ENCODE measurements at places on chromosomes 1 and 21.

GRCh38 chr1:160090760-160091159, 7.7 kb downstream of the IGSF8 start:
- no peak for DNase-seq

- no peak for DNase-seq
Measured at GRCh38 chr1:237105826-237106225, 63.8 kb downstream of the RYR2 start.

DNA sequence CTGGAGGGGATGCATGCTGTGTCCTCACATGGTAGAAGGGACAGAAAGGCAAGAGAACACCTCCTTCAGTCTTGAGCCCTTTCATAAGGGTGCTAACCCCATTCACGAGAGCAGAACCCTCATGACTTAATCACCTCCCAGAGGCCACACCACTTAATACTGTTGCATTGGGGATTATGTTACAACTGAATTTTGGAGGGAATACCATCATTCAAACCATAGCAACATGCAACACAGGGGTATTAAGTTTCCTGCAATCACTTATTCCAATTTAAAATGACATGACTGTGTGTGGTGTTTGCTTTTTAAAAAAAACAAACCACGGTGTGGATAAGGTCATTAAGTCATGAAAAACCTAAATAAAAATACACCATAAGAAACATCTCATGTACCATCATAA, 3.1 kb upstream of the LIN9 start:
- DNase-seq: no peak

GRCh38 chr1:43307458-43308158, 6.8 kb downstream of the TIE1 start:
- no peak for DNase-seq

DNA sequence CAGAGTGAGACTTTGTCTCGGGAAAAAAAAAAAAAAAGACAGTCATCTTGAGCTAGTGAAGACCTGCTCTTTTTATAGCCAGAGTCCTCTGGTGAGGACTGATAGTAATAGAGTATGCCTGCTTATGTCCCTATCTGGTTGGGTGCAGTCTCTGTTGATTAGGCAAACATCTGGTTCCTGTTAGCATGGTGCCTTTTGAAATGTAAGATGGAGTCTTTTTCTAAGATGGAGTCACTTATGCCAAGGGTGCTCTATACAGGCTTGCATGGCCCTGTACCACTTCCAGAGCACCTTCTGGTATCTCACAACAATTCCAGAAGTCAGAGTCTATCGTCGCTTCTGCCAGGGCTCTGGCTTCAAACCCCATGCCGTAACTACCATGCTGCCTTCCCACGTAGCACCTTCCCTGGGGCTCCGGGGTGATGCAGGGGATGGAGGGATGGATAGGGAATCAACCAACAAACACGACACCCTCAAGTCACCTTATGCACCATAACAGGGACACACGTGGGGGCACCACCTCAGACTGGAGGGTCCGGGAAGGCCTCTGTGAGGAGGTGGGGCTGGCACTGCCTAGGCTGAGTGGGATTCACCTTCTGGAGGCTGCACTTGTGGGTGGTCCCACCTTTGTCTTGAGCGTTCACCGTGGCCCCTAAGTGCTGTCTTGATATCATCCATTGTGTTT, 11.6 kb upstream of the PADI6 start:
- no peak for DNase-seq

- no peak for DNase-seq
Measured at GRCh38 chr1:9294910-9295636, 2.4 kb downstream of the SPSB1 start.

DNA sequence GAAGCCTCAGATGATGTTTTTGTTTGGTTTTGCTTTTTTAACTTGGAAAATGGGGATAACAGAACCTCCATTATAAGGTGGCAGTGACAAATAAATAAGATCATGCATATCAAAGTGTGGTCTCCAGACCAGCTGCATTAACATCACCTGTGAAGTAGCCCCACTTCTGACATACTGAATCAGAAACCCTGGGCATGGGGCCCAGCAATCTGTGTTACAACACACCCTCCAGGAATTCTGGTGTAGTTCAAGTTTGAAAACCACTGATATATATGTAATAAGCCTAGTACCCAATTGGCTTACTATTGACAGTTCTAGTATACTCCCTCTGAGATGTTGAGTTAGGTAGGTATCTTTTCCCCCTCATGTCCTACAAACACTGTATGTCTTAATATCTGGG, 24.1 kb upstream of the RNF19B start:
- no peak for DNase-seq

DNA sequence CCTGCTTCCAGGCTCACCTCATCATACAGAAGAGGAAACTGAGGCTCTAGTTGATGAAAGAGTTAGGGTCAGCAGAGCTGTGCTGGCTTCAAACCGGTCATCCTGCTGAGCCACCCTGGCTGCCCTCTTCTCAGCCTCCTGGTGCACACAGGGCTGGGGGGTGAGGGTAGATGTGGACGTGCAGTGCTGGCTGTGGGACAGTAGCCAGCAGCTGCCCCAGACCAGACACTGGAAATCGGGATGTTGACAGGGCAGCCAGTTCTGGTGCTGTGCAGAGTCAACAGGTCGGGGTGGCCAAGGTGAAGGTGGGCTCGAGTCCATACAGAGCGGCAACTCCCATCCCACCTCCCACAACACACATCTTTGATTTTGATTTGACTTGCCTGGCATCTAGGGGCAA, 1.5 kb upstream of the CLCNKA start:
- DNase-seq: no peak

GRCh38 chr1:99603699-99604560, 42.0 kb upstream of the PALMD start:
- no peak for DNase-seq

- no peak for DNase-seq
Measured at GRCh38 chr1:97508653-97509218, 412.1 kb downstream of the DPYD start.

GRCh38 chr21:29817450-29817849, 122.3 kb downstream of the GRIK1 start:
- DNase-seq: no peak

DNA sequence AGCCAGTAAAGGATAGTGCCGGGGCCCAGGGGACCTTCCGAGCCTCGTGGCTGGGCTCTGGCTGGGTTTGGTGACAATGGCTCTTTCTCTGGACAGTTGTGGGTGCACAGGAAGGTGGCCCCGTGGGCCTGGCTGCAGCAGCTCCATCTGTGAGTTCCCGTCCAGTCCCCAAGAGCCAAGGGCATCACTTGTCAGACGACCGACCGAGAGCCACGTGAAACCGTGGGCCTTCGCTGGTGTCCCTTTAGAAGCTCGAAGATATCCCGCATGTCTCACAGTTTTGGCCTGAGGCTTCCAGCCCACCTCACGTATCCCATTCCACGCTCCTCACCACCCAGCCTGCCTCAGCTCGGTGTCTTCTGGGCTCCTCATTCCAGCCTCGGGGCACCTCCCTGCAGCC, 27.2 kb upstream of the UMODL1 start:
- DNase-seq: no peak

DNA sequence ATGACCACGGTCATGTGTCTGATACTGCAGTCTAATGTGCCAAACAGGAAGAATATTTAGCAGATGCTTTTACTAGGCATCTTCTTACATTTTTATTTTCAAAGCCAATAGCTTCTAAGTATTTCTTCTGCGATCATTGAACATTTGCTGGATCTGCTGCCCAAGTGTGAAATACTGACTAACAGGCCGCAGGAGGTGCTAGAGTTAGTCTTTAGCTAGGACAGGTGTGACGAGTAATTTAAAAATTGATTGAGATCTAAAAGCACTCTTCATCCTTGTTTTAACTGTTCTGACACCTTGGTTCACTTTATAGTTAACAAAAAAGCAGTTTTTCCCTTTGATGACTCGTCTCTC, 748 bp upstream of the FAM78B start:
- DNase-seq: no peak

DNA sequence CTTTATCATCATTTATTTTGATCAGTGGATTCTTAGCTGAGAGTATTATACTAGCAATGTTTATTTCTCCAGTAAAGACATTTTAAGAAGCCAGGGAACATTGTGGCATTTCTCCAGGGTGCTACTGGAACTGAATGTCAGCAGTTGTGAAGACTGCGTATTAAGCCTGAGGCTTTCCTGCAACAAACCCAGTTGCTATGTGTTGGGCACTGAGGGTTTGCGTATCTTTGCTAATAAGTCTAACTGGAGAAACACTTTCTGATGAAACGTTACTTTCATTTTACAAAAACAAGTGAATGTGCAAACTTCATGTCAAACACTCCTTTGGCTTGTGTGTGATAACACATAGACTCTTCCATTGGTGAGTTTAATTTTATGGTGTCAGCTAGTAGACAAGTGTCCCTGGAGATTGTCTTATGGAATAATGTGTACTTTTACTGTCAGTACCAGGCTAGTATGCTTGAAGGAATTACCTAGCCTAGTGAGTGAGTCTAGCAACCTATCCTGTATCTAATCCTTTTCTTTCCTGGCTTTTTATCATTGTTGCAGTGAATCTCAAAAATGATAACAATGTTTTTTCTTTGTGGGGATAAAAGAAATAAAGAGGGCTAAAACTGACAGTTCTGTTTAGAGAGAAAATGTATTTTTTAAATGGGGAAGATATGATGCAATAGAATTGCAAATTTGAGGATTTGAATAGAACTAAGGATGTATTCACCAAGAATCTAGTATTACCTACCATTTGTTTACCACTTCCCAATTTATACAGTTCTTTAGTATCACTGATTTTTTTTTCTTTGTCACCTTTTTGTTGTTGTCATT, 70.1 kb downstream of the MTR start:
- no peak for DNase-seq

DNA sequence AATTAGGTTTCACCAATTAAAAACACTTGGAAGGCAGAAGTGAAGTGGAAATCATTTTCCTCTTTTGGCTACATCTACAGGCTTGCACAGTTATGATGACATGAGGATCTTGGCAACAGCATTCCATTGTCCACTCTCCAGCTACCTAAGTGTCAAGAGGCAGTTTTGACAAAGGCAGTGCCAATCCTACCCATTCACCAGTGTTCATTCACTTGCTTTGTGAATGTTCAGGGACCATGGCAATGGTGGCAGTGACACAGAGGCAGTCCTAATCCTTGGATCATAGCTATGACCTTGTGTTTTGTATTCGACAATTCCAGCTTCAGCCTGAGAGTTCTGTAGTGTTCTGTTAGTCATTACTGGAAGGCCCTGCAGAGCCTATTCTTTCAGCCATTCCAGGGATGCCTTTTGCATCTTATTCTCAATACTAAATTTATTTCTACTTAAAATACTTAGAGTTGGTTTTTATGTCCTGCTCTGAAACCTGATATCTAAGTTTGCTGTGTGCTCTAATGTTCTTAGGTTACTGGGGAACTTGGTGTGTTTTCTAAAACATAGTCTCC, 36.7 kb downstream of the CRB1 start:
- DNase-seq: peak; percentile 13

- DNase-seq: no peak
Measured at GRCh38 chr1:226073184-226073950, 10.9 kb downstream of the H3-3A start.

DNA sequence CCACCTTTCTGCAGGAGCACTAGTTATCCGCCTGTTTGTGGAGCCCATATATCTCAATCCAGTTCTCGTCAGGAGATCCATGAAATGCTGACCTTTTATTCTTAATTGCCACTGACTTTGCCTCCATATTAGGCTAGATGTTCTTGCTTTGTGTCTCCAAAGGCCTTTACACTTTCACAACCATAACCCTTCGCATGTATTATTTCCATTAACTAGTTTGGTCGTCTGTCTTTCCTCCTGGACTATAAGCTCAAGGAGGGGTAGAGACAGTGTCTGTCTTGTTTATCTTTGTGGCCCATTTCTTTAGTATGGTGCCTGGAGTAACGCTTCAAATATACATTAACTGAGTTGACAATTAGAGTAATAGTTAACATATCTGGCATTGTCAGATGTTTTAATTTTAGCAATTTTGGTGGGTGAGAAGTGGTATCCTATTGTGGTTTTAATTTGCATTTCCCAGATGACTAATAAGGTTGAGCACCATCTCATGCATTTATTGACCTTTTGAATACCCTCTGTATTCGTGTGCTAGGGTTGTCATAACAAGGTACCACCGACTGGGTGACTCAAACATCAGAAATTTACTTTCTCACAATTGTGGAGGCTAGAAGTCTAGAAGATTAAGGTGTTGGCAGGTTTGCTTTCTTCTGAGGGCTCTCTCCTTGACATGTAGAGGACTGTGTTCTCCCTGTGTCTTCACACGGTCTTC, 21.7 kb upstream of the IL12RB2 start:
- no peak for DNase-seq

DNA sequence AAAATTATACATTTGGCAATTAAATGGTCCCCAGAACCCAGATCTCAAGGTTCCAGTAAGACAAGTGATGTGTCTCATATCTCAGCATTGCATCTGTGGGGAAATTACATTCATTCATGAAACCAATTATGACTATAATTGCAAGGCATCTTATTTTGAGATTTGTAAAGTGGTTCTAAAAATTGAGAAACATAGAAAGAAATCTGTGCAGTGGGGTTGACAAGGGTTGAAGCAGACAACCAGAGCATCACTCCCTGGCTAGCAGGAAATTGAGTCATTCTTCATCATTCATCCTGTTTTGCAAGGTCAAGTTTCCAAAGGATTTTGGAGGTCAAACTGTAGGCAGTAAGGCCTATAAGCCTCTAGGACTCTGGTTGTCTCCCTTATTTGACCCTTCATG, 25.1 kb upstream of the MROH9 start:
- DNase-seq: no peak

- DNase-seq: no peak
Measured at GRCh38 chr1:183842795-183843144, 37.9 kb downstream of the RGL1 start.

DNA sequence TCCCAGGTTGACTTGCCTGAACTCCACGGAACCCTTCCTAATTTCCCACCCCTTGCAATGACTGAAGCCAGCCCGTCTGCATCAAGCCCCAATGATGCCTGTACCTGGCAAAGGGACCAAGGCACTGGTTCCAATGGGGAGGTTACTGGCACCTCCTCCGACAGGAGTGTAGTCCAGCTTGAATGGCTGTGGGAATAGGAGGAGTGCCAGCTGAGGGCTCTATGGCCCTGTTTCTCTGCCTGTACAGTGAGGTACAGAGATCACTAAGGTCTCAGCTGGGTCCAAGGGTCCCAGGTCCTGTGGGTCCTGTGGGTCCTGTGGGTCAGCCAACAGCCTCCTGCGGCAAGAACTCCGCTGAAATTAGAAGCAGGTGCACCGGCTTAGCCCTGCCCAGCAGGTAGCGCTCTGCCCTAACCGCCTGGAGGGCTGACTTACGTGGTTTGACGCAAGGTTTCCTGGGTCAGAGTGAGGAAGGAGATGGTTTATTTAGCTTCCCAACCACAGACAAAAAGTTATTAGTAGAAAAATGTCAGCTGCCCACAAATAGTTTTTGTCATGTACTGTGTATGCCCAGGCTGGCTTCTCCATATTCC, 9.9 kb upstream of the SPRR4 start:
- DNase-seq: no peak

- no peak for DNase-seq
Measured at GRCh38 chr1:84361796-84362195, 36.5 kb upstream of the DNASE2B start.

GRCh38 chr1:61011561-61012263, 70.6 kb upstream of the NFIA start:
- DNase-seq: no peak

DNA sequence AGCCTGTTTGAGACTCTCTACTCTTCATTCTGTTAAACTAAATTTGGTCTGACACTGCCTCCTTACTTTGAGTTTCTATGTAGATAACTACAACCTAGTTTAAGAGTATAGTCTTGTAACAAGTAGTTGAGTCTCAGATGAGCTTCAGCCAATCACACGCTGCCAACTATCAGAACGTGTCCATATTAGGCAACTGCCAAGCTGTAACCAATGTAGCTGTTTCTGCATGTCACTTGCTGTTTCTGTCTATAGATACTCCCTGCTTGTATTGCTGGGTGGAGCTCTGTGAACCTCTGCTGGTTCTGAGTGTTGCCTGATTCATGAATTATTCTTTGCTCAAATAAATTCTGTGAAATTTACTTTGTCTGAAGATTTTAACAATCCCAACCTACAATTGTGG, 452.6 kb upstream of the NR5A2 start:
- DNase-seq: no peak

All from substantia nigra (tissue), 51 donors.